Naive thymus-derived CD8-positive, alpha-beta T cell (primary cell): ENCODE measurements at places on chromosomes 1 and 21.

- no peaks in the 10 kb centered on the region for H3K36me3 ChIP-seq
- H3K27ac ChIP-seq: no peak overlapping the region
- no peak overlapping the region for H3K4me3 ChIP-seq
- no peaks in the 10 kb centered on the region for H3K4me1 ChIP-seq
- no peak for DNase-seq
- no peaks in the 10 kb centered on the region for H3K27me3 ChIP-seq
Measured at GRCh38 chr1:177471244-177471643, 300.5 kb downstream of the BRINP2 start.

DNA sequence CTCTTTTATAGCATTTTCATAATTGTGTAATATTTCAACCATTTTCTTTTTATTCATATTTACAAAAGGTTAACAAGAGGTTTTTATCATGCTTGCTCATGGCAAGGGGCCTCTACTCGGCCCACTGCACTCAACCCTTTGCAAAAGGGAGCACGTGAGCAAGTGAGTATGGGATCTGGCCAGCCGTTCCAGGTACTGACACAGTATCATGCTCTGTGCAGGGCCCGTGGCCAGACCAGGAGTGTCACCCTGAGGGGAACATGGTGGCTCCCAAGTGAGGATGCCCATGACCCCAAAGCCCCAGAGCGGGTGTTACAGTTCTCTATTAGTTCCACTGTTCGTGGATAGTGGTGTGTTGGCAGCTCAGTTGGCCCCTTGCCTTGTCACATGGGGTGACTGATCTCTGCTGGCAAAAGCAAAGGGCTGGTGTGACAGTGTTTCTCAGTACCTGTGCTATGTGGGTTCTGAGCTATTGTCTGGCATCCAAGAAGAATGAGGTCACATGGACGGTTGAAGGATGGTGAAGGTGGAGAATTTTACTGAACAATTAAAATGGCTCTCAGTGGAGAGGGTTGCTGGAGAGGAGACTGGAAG lies 777.2 kb upstream of the ADAMTS5 start:
- DNase-seq: no peak
- H3K4me1 ChIP-seq: no peaks in the 10 kb centered on the region
- no peaks in the 10 kb centered on the region for H3K27me3 ChIP-seq
- no peaks in the 10 kb centered on the region for H3K36me3 ChIP-seq
- H3K27ac ChIP-seq: no peak overlapping the region
- H3K4me3 ChIP-seq: no peak overlapping the region

DNA sequence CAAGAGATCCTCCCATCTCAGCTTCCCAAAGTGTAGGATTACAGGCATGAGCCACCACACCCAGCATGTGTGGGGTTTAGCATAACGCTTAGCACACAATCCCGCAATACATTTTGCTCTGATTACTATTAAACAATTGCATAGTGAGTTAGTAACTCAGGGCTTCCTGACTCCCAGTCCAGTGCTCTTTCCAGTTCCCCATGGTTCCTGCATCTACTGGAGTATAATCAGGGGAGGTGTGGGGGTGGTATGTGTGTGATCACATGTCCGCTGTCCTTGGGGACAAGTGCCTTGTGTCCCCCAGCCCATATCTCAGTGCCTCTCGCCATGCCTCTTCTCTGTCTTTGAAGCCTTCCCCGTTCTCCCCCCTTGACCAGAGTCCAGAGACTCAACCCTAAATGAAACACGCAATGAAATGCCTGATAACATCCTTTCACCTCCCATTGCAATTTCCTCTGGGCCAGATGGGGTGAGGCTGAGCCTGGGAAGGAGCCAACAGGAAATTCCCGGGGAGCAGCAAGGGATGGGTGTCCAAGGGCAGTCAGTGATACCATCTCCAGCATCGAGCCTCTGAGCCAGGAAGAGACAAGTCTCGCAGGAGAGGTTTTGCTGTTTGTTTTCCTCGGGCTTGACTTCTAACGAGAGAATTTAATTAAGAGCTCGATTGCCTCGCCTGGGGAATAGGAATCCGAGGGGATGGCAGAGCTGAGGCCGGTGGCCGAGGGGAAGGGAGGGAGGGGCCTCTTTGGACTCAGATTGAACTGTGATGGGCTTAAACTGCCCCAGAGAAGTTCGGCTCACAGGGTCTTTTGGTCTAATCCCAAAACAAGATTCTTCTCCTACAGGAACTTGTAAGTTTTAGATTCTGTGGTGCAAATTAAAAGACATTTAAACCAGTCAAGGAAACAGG lies 7.7 kb upstream of the HTR1D start:
- no peaks in the 10 kb centered on the region for H3K4me1 ChIP-seq
- H3K27me3 ChIP-seq: peaks cover 20% of the 10 kb centered on the region
- no peak overlapping the region for H3K4me3 ChIP-seq
- DNase-seq: no peak
- no peak overlapping the region for H3K27ac ChIP-seq
- H3K36me3 ChIP-seq: no peaks in the 10 kb centered on the region

- peak overlapping the region; percentile 98 for H3K27ac ChIP-seq
- peak overlapping the region; percentile 96 for H3K4me3 ChIP-seq
- no peaks in the 10 kb centered on the region for H3K27me3 ChIP-seq
- H3K36me3 ChIP-seq: peaks cover 12% of the 10 kb centered on the region
Measured at GRCh38 chr1:205317311-205317917, 4.1 kb downstream of the NUAK2 start.

GRCh38 chr1:182927693-182928433 lies 25.1 kb downstream of the SHCBP1L start:
- no peak overlapping the region for H3K27ac ChIP-seq
- H3K27me3 ChIP-seq: peaks cover 3% of the 10 kb centered on the region
- DNase-seq: no peak

DNA sequence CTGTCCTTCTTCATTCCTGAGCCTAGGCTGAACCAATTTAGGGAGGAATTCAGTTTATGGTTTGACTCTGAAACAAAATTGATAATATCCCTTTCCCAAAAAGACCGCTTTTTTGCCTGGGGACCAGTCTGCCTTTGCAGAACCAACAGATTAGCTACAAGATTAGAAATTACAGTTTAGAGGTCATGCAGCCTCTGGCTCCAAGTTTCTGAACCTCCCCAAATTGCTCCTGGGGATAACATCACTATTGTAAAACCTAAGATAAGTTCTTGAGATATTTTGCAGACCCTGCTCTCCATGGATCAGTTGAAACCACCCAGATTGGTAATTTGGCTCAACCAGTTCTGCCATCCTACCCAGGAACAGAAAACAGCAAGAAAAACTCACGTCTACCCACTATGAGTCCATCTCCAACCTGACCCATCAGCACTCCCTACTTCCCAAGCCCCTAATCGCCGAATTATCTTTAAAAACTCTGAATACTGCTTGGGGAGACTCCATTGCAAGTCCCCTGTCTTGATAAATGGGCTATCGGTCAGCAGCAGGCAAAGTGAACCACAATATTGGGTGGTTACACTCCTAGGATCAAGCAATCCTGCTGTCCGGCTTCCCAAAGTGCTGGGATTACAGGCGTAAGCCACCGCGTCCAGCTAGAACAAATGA lies 605 bp upstream of the RABGGTB start:
- peaks cover 3% of the 10 kb centered on the region for H3K36me3 ChIP-seq
- peaks cover 16% of the 10 kb centered on the region for H3K4me1 ChIP-seq
- no peak for DNase-seq

DNA sequence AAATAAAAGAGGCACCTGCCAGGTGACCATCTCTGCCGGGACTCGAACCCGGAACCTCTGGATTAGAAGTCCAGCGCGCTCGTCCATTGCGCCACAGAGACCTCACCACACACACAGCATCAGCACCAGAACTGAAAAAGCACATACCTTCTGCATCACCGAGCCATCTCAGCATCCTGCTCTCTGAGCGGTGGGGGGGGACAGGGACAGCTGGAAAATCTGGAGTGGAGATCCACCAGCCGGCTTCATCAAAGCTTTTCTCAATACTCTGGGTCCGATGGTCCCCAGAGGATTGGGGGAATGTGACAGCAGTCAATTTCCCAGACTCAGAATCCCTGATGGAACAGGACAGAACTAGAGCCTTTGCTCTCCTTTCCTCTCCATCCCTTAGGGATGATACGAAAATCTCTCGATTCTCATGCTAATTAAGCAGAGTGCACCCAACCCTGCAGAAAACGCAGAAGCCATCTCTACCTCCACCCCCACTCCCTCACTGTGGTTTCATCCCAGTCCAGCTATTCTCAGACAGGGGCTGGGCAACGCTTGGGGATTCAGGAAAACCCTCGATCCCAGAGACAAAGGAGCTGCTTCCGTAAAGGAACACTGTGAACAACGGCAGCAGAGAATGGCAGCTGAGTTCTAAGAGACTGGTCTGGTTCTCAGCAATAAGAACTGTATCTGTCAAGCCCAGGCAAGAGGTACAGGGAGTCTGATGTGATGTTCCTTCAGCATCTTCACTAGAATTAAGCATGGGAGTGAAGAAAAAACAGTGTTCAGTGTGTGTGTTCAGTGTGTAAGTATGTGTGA lies 29.6 kb upstream of the CADM3 start:
- H3K27ac ChIP-seq: no peak overlapping the region
- no peaks in the 10 kb centered on the region for H3K36me3 ChIP-seq
- H3K4me3 ChIP-seq: no peak overlapping the region
- peaks cover 36% of the 10 kb centered on the region for H3K27me3 ChIP-seq
- no peak for DNase-seq
- H3K4me1 ChIP-seq: no peaks in the 10 kb centered on the region

GRCh38 chr1:222813866-222814535 lies 838 bp upstream of the DISP1 start:
- H3K27me3 ChIP-seq: no peaks in the 10 kb centered on the region
- peak overlapping the region; percentile 94 for H3K27ac ChIP-seq
- peaks cover 37% of the 10 kb centered on the region for H3K4me1 ChIP-seq
- no peaks in the 10 kb centered on the region for H3K36me3 ChIP-seq

DNA sequence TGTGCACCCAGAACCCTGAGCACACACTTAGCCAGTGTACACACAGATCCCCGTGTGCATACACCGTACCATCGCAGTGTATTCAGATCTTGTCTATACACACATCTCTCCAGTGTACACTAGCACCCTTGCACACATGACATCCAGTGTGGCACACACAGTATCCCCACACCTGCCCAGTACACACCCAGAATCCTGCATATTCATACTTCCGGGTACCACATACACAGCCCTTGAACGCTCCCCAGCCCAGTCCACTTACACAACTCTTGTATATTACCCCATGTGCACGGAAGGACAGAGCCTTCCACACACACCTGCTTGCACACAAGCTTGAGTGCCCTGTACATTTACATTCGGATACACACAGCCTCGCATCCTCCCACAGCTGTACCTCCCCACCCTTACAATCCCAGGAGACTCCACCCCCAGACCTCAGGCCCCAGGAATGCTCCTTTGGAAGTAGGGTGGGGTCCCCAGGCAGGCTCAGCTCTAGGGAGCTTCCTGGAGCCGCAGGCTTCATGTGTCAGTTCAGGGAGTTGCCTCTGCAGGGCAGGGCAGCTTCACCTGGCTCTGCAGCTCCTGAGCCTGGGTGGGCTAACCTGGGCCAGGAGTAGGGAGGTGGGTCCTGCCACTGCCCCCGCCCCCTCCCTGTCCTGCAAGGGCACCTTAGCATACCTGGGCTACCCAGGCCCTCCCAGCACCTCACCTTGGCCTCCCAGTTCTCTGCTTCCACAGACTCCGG lies 46.2 kb downstream of the AHDC1 start:
- no peaks in the 10 kb centered on the region for H3K27me3 ChIP-seq
- peak overlapping the region; percentile 88 for H3K27ac ChIP-seq
- no peak for DNase-seq

- H3K27me3 ChIP-seq: peaks cover 1% of the 10 kb centered on the region
- no peak for DNase-seq
- H3K4me1 ChIP-seq: no peaks in the 10 kb centered on the region
- H3K4me3 ChIP-seq: no peak overlapping the region
- no peaks in the 10 kb centered on the region for H3K36me3 ChIP-seq
Measured at GRCh38 chr1:109309347-109309746, 2.5 kb upstream of the MYBPHL start.

DNA sequence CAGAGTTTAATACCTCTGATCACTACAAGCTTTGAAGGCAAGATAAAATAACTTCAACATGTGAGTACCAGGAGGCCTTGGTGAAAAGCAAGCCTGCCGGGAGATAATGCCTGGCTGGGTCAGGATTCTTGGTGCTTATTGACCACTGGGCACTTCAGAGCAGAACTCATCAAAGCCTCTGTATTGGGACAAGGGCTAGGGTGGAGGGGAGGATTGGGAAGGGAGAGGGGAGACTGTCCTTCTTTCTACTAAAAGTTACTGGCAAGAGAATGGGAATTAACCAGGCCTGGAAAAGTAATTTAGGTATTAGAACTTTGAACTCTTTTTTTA lies 35.2 kb downstream of the NEK2 start:
- H3K27me3 ChIP-seq: no peaks in the 10 kb centered on the region
- H3K36me3 ChIP-seq: no peaks in the 10 kb centered on the region
- H3K4me1 ChIP-seq: peaks cover 7% of the 10 kb centered on the region
- DNase-seq: no peak

- no peak for DNase-seq
- no peaks in the 10 kb centered on the region for H3K27me3 ChIP-seq
- no peak overlapping the region for H3K4me3 ChIP-seq
- H3K4me1 ChIP-seq: no peaks in the 10 kb centered on the region
Measured at GRCh38 chr1:231940116-231940515, 313.5 kb downstream of the DISC1 start.

GRCh38 chr1:86542631-86543030 lies 4.2 kb upstream of the CLCA4 start:
- peaks cover 14% of the 10 kb centered on the region for H3K27me3 ChIP-seq
- no peaks in the 10 kb centered on the region for H3K36me3 ChIP-seq
- no peaks in the 10 kb centered on the region for H3K4me1 ChIP-seq
- DNase-seq: no peak
- H3K27ac ChIP-seq: no peak overlapping the region

DNA sequence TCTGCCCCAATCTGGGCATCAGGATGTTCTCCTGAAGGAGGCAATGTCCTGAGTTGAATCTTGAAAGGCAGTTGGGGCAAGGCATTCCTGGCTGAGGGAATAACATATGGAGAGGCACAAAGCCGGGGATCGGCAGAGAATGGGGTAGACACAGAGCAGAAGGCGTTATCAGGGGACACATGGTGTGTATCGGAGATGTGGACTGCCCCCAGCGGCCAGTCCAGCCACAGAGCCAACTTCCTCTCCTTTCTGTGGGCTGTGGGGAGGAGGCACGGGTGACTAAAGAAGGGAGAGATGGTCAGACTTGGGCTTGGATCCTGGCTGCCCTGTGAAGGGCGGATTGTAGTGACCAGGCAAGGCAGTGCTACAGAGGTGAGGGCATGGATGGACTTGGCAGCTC lies 32.1 kb downstream of the FOXD2 start:
- no peaks in the 10 kb centered on the region for H3K36me3 ChIP-seq
- no peak for DNase-seq
- H3K4me1 ChIP-seq: no peaks in the 10 kb centered on the region
- H3K4me3 ChIP-seq: no peak overlapping the region
- peak overlapping the region; percentile 49 for H3K27ac ChIP-seq

- no peak overlapping the region for H3K27ac ChIP-seq
- no peaks in the 10 kb centered on the region for H3K36me3 ChIP-seq
- H3K4me1 ChIP-seq: no peaks in the 10 kb centered on the region
- no peak for DNase-seq
Measured at GRCh38 chr1:237507005-237507404, 383.7 kb downstream of the ZP4 start.

GRCh38 chr1:57118948-57119603 lies 153.3 kb upstream of the C8B start:
- no peak for DNase-seq
- H3K36me3 ChIP-seq: no peaks in the 10 kb centered on the region
